ENCODE measurements at places on chromosomes 11 and 22.

GRCh38 chr22:23984430-23984829 lies 4.5 kb downstream of the GSTT2 start:
- H3K4me1 ChIP-seq = no peaks in the 10 kb centered on the region
- H3K27ac ChIP-seq = no peak overlapping the region
- H3K4me3 ChIP-seq = no peak overlapping the region
- no peaks in the 10 kb centered on the region for H3K36me3 ChIP-seq
- no peak for DNase-seq

- DNase-seq = no peak
- H3K36me3 ChIP-seq = no peaks in the 10 kb centered on the region
- H3K4me1 ChIP-seq = peaks cover 6% of the 10 kb centered on the region
- H3K4me3 ChIP-seq = no peak overlapping the region
- no peak overlapping the region for H3K27ac ChIP-seq
Measured at GRCh38 chr22:44543781-44544477, 45.9 kb upstream of the RTL6 start.

DNA sequence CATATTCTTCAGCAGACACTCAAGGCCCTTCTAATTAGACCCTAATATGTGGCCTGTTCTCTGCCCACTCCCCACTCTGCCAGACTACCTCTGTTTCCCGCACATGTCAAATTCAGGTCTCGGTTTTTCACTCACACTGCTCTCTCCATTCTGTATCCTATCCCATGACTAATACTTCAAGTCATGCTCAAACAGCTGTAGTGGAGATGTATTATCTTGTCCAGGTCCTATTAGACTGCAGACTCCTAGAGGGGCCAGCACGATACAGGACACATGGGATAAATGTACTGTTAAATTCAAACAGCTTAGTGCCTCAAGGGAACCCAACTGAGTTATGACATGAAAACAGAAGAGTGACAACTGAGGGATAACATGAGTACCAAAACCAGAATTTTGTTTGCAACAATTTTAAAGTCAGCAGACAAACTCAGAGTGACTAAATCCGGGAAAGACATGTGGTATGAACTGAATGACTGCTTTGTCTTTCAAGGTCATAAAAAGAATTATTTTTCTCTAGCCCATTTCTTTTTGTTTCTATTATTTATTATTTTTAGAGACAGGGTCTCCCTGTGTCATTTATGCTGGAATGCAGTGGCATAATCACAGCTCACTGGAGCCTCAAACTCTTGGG lies 20.5 kb downstream of the ATP6V1E1 start:
- H3K27ac ChIP-seq = no peak overlapping the region
- no peak for DNase-seq
- H3K4me3 ChIP-seq = no peak overlapping the region

GRCh38 chr22:18985780-18986179 lies 49.7 kb upstream of the PRODH start:
- H3K27me3 ChIP-seq = no peaks in the 10 kb centered on the region
- no peak for DNase-seq
- no peak overlapping the region for H3K27ac ChIP-seq
- no peaks in the 10 kb centered on the region for H3K4me1 ChIP-seq
- no peaks in the 10 kb centered on the region for H3K36me3 ChIP-seq

- no peak overlapping the region for H3K4me3 ChIP-seq
- no peak overlapping the region for H3K27ac ChIP-seq
- DNase-seq = no peak
- H3K4me1 ChIP-seq = peaks cover 8% of the 10 kb centered on the region
- H3K36me3 ChIP-seq = no peaks in the 10 kb centered on the region
Measured at GRCh38 chr11:14224395-14224794, 134.6 kb downstream of the RRAS2 start.

- no peaks in the 10 kb centered on the region for H3K27me3 ChIP-seq
- no peak overlapping the region for H3K4me3 ChIP-seq
- DNase-seq = no peak
- H3K36me3 ChIP-seq = no peaks in the 10 kb centered on the region
- H3K27ac ChIP-seq = no peak overlapping the region
- H3K4me1 ChIP-seq = peaks cover 32% of the 10 kb centered on the region
Measured at GRCh38 chr11:61039916-61040315, 62.4 kb upstream of the CD5 start.

GRCh38 chr11:113896156-113896879 lies 8.3 kb upstream of the HTR3B start:
- H3K27me3 ChIP-seq = no peaks in the 10 kb centered on the region
- H3K27ac ChIP-seq = peak overlapping the region; percentile 37
- H3K36me3 ChIP-seq = no peaks in the 10 kb centered on the region
- peaks cover 21% of the 10 kb centered on the region for H3K4me1 ChIP-seq
- no peak for DNase-seq

DNA sequence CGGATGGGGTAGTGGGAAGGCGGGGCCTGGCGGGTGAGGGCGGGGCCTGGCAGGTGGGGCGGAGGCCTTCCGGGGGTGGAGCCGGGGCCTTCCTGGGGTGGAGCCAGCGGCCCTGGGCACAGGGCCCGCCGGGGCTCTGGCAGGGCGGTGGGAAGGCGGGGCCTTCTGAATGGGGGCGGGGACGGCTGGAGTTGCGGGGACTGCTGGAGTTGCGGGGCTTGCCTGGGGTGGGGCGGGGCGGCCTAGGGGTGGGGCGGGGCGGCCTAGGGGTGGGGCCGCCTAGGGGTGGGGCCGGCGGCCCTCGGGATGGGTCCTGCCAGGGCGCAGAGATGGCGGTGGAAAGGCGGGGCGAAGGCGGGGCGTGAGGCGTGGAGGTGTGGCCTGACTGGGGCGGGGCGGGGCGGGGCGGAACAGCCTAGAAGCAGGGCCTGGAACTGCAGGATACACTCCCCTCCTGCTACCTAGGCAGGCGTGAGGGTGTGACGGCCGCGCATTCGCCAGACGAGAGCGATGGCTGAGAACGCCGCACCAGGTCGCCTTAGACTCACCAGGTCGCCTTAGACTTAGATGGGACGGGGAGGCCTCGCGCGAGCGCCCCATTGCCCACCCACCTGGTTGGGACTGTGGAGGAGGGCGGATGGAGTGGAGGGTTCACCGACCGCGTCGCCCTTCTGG lies 19.3 kb downstream of the RRP7A start:
- H3K27ac ChIP-seq = no peak overlapping the region
- peak overlapping the region; percentile 70 for H3K4me3 ChIP-seq
- peak; percentile 84 for DNase-seq
- no peaks in the 10 kb centered on the region for H3K27me3 ChIP-seq
- H3K4me1 ChIP-seq = peaks cover 12% of the 10 kb centered on the region

DNA sequence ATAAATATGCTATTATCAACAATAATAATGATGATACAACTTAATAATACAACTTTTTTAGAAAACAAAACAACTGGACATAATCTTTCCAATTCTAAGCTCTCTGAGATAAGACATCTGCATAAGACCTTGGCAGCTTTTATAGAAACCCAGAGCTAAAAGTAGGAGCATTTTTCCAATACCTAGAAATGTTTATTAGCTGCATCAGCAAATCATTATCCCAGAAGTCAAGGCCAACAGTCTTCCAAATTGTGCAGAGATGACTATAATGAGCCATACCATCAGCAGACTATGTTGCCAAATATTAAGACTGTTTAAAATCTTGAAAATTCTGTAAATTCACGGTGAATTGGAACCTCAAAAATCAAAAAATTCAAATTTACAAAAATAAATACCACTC lies 30.3 kb downstream of the DCUN1D5 start:
- peaks cover 54% of the 10 kb centered on the region for H3K36me3 ChIP-seq
- DNase-seq = no peak
- H3K4me1 ChIP-seq = no peaks in the 10 kb centered on the region
- no peak overlapping the region for H3K27ac ChIP-seq

DNA sequence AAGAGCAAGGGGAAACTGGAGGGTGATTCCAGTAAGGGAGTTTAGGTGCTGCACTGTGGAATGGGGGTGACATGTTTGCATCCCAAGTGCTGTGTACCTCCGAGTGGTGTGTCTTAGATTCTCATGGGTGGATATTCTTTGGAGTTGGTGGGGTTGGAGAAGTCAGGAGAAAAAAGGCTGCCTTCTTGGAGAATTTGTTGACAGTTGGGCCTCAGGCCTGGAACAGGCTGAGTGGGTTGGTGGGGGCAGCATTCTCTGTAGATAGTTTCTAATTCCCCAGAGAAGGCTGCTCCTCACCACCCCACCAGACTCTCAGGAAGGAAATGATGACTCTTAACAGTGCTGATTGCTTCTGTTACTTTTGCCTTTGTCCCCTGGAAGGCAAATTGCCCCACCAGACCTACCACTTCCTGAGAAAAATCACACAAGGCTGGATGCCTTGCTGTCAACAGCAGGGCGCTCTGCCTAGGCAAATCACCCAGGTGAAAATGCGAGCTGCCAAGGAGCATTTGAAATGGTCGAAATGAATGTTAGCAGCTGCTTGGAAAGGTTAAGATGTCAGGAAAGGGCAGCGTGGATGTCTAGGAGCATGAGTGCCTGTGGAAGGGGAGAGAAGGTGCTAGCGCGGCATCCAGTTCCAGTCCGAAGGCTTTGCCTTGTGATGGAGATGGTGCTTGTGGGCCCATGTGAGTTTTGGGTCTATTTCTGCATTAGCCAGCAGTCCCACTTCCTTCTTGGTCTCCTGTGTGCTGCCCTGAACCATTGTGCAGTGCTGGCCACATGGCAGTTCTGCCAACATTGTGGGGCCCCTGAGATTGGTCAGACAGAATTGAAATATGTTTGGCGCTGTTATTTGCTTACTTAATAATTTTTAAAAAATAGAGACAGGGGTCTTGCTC lies 29.7 kb upstream of the SORL1-AS1 start:
- peak overlapping the region; percentile 85 for H3K27ac ChIP-seq
- H3K27me3 ChIP-seq = no peaks in the 10 kb centered on the region
- H3K4me1 ChIP-seq = peaks cover 62% of the 10 kb centered on the region
- peaks cover 50% of the 10 kb centered on the region for H3K36me3 ChIP-seq

GRCh38 chr11:92727769-92728168 lies 241.7 kb upstream of the MTNR1B start:
- DNase-seq = no peak
- H3K4me3 ChIP-seq = no peak overlapping the region
- no peaks in the 10 kb centered on the region for H3K4me1 ChIP-seq
- no peak overlapping the region for H3K27ac ChIP-seq

- no peak for DNase-seq
- no peak overlapping the region for H3K27ac ChIP-seq
- no peaks in the 10 kb centered on the region for H3K27me3 ChIP-seq
- H3K36me3 ChIP-seq = no peaks in the 10 kb centered on the region
Measured at GRCh38 chr11:26715133-26715532, 6.7 kb downstream of the SLC5A12 start.

DNA sequence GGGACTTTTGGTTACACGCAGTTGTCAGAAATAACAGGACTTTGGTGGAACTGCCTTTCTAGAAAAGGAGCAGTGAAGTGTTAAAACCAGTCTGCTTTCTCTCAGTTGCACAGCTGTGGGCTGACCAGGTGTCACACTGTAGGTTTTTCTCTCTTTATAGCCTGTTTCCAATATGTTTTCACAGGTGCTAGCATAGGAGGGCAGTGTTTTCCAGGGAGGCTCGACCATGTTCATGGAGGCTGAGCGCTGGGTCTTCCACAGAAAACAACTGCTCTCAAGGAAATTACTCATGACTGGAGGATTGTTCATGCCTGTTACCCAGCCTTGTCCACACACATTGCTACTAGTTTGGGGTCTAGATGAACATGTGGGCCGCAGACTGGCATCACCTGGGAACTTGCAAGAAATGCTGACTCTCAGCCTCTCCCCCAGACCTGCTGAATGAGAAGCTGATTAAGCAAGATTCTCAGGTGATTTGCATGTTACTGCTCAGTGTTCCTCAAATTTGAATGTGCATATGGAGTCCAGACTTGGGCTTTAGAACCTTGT lies 157.7 kb downstream of the MAML2 start:
- H3K4me1 ChIP-seq = peaks cover 60% of the 10 kb centered on the region
- peak; percentile 16 for DNase-seq
- no peaks in the 10 kb centered on the region for H3K36me3 ChIP-seq
- H3K4me3 ChIP-seq = peak overlapping the region; percentile 62
- H3K27me3 ChIP-seq = no peaks in the 10 kb centered on the region

DNA sequence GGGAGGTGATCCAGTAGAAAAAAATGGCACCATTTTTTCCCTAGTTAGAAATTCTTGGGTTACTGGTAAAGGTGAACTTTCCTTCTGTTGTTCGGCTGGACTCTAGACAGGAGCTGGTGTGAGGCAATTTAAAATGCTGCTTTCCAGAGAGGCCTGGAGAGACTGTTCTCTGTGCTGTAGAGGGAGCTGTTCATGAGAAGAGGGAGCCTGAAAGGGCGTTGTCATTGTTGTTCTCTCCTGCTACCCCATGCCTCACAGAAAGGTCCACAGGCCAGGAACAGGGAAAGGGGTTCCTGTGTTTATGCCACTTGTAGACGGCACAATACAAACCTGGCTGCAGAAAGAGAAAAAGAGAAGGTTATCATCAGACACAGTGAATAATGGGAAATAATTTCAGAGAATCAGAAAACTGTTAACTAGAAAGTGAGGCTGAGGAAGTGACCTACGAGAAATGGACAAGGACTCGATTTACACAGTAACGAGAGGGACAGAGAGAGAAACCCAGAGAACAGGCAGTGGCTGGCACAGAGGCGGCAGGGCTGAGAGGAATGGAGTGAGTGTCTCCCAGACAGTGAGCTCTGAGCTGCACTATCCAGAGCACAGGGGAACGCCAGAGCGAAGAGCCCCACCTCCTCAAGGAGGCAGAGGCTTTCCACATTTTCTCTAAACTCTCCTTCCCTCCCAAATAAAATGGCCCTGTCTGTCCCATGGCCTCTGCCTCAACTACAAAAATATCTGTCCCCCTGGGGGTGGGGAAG lies 109.2 kb downstream of the RRM1 start:
- no peak overlapping the region for H3K27ac ChIP-seq
- no peak overlapping the region for H3K4me3 ChIP-seq
- H3K36me3 ChIP-seq = no peaks in the 10 kb centered on the region
- no peaks in the 10 kb centered on the region for H3K4me1 ChIP-seq
- no peak for DNase-seq

GRCh38 chr11:9982796-9983579 lies 311.0 kb downstream of the SBF2 start:
- H3K27ac ChIP-seq = no peak overlapping the region
- H3K4me1 ChIP-seq = peaks cover 45% of the 10 kb centered on the region
- no peak for DNase-seq
- H3K4me3 ChIP-seq = no peak overlapping the region
- no peaks in the 10 kb centered on the region for H3K36me3 ChIP-seq

GRCh38 chr11:119680541-119681360 lies 48.2 kb downstream of the NECTIN1 start:
- no peaks in the 10 kb centered on the region for H3K27me3 ChIP-seq
- peaks cover 2% of the 10 kb centered on the region for H3K4me1 ChIP-seq
- no peak overlapping the region for H3K27ac ChIP-seq
- H3K36me3 ChIP-seq = peaks cover 6% of the 10 kb centered on the region

DNA sequence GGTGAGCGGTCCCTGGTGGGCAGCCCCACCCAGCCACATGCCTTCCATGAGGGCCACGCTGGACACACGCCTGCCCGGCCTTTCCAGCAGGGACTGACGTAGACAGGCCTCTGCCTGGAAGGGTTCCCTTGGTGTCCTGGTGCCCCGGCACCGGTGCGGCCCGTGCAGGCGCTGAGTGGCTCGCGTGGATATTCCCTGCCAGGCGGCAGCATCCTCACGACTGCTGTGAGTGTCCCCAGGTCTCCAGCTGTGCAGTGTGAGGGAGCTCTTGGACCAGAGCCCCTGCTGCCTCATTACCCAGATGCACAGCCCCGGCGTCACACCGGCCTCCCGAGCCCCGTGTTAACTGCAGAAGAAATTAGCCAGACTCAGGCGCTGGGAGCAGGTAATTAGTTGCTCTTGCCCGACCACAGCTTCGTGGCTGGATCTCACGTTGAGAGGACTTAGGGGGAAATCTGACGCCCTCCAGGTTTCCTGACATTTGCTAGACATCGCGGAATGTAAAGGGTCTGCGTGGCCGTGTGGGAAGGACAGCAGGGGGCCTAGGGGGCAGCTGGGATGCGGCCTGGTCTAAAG lies 1196.3 kb downstream of the BRD1 start:
- H3K4me3 ChIP-seq = no peak overlapping the region
- no peak overlapping the region for H3K27ac ChIP-seq
- DNase-seq = no peak
